ENCODE measurements at places on chromosomes 4 and X.

- DNase-seq = no peak
Measured at GRCh38 chr4:147160908-147161513, 215.3 kb upstream of the TTC29 start.

GRCh38 chr4:36251983-36252382, 7.7 kb upstream of the ARAP2 start:
- DNase-seq = no peak

DNA sequence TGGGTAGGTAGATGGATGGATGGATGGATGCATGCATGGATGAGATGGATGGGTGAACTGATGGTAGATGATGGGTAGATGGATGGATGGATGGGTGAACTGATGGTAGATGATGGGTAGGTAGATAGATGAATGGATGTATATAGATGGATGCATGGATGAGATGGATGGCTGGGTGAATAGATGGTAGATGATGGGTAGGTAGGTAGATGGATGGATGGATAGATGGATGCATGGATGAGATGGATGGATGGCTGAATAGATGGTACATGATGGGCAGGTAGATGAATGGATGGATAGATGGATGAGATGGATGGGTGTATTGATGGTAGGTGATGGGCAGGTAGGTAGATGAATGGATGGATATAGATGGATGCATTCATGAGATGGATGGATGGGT, 15.1 kb upstream of the SLC25A6 start:
- no peak for DNase-seq

DNA sequence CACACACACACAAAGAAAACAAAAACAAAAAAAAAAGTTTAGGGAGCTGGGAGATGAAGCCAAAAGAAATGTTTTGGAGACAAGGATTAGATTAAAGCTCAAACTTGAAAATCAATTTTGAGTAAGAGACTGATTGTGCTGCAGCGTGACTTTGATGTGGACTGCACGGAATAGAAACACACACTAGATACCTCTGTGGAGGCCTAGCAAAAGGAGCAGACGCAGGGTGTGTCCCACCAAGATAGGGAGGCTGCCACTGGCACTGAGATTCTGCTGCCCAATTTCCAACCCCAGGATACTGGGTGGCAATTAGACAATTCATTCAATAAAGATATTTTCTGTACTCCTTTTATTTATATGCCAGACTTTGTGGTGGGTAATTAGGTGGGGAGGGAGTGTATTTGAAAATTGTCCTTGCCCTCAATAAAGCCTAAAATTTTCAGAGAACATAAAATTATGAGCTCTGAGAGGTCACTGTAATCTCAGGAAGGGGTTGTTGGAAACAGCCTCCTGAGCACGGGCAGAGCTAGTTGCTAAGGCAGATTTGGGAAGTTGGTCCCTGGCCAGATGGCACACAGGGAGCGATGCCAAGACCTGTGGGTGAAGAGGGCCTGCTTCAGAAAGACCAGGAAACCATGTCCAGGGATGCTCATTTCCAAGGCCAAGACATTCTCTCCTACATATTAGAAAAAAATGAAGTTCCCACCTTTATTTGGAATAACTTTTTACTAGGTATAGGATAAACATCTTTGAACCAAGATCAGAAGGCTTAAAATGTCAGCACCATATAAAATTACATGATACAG, 1.9 kb upstream of the PPP3CA start:
- no peak for DNase-seq

DNA sequence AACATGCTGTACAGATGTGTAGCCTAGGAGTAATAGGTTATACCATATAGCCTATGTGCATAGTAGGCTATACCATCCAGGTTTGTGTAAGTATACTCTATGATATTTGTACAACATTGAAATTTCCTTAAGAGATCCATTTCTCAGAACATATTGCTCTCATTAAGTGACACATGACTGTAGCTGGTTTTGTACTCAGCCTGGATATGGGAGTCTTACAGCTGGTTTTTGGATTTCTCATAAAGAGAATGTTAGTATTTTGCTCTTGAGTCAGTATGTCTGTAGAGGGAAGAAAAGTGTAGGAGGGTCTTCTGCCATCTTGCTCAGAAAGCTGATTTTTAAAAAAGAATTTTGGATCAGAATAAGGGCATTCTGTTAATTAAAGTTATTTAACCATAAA, 85.3 kb downstream of the SMARCA5 start:
- no peak for DNase-seq

- no peak for DNase-seq
Measured at GRCh38 chr4:73922766-73923630, 53.8 kb downstream of the CXCL1 start.

- no peak for DNase-seq
Measured at GRCh38 chrX:120499301-120500072, 30.4 kb upstream of the LAMP2 start.

GRCh38 chrX:116413273-116413672, 23.1 kb upstream of the SLC6A14 start:
- no peak for DNase-seq

DNA sequence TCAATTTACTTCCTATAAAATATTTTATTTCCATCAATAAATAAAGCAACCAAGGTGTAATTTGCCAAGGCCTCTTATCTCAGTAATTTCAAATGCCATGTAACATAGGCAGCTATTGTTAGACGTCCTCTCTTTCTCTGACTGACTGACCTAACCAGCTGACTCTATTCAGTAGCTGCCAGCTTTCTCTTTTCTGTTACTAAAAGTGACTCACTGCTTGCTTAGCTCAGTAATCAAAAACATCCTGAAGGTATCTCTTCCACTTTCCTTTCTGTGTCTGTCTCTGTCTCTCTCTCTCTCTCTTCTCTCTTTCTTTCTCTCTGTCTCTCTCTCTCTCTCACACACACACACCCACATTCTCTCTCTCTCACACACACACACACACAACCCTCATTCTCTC, 134.2 kb downstream of the SPOCK3 start:
- DNase-seq = no peak

- DNase-seq = no peak
Measured at GRCh38 chr4:181618038-181618618, 625.1 kb upstream of the TENM3 start.

- DNase-seq = no peak
Measured at GRCh38 chrX:72243472-72243871, 4.6 kb upstream of the ERCC6L start.

- no peak for DNase-seq
Measured at GRCh38 chr4:121977251-121978171, 25.7 kb upstream of the TRPC3 start.

- no peak for DNase-seq
Measured at GRCh38 chr4:2448589-2448988, 20.3 kb upstream of the RNF4 start.

DNA sequence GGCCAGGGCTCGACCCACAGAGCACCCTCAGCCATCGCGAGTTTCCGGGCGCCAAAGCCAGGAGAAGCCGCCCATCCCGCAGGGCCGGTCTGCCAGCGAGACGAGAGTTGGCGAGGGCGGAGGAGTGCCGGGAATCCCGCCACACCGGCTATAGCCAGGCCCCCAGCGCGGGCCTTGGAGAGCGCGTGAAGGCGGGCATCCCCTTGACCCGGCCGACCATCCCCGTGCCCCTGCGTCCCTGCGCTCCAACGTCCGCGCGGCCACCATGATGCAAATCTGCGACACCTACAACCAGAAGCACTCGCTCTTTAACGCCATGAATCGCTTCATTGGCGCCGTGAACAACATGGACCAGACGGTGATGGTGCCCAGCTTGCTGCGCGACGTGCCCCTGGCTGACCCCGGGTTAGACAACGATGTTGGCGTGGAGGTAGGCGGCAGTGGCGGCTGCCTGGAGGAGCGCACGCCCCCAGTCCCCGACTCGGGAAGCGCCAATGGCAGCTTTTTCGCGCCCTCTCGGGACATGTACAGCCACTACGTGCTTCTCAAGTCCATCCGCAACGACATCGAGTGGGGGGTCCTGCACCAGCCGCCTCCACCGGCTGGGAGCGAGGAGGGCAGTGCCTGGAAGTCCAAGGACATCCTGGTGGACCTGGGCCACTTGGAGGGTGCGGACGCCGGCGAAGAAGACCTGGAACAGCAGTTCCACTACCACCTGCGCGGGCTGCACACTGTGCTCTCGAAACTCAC, 3.6 kb downstream of the MID1IP1 start:
- DNase-seq = no peak

DNA sequence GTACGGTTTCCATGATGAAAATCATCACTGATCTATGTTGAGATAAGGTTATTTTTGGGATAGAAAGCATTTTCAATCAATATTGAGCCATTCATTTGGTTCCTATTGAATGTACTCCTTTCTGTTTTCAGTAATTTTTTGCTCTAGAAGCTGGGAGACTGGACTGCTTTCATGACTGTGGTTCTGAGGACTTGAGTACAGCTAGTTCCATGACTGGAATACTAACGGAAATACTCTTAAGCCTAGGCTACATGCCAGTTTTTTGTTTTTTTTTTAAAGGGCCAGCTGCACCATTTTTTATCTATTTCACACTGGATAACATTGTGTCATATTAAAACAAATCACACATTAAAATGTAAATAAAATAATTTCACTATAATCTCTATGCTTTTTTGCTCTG, 16.7 kb downstream of the PRR32 start:
- no peak for DNase-seq

GRCh38 chrX:31331928-31332327, 260.1 kb upstream of the FTHL17 start:
- no peak for DNase-seq

DNA sequence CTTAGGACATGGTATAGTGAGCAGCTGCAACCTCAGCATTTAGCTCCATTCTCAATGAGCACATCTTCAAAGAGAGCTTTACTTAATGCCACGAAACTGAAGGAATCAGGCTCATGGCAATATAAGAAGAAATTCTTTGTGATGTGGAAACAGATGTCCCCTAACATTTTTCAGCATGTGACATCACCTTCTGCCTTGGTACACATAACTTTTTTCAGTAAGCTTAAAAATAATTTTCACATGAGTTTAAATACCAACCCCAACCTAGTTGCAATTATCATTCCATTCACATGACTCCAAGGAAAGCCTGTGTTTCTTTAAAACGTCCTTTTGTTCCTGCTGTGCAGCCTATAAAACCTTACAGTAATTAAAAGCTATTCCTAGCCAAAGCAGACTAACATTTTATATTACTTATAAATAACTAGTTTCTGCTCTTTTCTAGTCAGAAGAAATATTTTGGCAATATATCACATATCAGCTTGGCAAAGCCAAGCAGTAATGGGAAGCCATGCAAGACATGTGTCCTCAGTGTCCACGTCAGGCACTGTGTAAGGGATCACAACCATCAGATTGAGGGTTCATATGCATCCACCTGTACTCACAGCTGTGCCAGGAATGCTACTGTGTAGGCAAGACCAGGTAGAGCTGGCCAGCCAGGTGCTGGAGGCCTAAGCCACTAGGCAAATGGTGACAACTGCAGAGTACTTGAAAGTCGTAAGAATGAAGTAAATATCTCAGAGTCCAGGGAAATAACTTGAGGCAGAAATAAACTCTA, 466.6 kb downstream of the INPP4B start:
- no peak for DNase-seq

- DNase-seq = no peak
Measured at GRCh38 chr4:169084954-169085353, 74.9 kb upstream of the CBR4 start.

GRCh38 chr4:74096265-74096980, 2.6 kb downstream of the CXCL2 start:
- DNase-seq = no peak

- no peak for DNase-seq
Measured at GRCh38 chr4:1199556-1200331, 27.4 kb upstream of the SPON2 start.

DNA sequence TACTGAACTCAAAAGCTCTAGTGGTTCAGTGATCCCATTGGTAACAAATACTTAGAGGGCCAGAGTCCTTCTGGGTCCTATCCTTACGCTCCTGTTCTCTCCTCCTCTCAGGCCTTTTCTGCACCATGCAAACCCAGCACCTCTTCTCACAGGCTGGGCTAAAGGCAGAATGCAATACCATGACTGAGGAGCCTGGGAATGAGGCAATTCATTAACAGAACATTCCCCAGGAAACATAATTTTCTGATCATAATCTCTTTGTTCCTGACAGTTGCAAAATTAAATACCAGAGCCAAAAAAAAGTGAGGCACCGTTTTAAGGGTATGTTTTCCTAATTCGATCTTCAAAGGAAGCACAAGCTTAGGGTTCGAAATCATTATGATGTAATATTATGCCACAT, 9.0 kb downstream of the SORBS2 start:
- DNase-seq = no peak

GRCh38 chrX:19673375-19674040, 158.2 kb upstream of the MAP3K15 start:
- no peak for DNase-seq

DNA sequence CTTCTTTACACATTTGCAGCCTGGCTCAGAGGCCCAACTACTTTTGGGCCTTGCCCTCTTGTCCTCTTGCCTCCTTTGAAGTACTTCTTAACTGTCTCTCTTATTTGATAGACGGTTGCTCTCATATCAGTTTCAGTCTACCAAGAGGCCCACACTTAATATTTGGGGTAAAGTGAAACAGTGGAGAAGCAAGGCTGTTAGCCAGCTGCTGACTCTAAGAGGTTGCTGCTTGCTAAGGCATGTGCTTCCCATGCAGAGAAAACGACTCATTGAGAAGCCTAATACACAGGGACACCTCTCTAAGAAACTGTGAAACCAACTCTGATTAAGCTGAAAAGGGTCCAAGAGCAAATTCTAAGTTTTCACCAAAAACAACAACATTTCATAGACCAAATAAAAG, 94.6 kb downstream of the PPP3CA start:
- DNase-seq = no peak

DNA sequence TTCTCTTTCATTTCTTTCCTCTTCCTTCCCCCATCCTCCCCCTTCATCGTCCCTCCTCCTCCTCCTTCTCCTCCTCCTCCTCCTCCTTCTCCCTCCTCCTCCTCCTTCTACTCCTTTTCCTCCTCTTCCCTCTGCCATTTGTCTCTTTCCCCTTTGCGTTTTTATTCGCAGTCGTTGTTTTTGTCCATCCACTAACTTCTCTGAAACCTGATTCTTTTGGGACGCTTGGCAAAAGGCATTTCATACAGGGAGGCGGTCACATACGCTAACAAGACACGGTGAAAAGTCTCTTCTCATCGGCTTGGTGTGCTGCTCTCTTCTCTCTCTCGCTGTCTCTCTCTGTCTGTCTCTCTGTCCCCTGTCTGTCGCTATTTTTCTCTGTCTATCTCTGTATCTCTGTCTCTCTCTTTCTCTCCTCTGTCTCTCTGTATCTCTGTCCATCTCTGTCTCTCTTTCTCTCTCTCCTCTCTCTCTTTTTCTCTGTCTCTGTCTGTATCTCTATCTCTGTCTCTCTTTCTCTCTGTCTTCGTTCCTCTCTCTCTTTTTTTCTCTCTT, 5.4 kb upstream of the SHOX start:
- DNase-seq = no peak

DNA sequence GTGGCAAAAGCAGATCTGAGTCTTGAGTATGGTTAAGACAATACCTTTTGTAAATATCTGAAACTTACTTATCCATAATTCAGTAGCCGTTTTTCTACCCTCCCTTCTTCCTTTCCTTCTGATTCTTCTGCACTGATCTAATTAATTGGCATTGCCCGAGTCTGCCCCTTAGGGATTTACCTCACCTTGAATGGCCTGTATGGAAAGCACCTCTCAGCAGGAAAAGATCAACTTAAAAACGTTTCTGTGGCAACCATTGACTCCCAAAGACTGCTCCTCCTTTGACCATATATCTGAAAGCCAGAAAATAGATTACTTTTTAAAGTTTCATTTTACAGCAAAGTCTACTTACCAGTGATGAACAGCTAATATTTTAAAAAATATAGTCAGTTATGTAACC, 496.5 kb upstream of the LCORL start:
- no peak for DNase-seq
